CMK (cell line): ENCODE measurements at places on chromosomes 6 and 20.

DNA sequence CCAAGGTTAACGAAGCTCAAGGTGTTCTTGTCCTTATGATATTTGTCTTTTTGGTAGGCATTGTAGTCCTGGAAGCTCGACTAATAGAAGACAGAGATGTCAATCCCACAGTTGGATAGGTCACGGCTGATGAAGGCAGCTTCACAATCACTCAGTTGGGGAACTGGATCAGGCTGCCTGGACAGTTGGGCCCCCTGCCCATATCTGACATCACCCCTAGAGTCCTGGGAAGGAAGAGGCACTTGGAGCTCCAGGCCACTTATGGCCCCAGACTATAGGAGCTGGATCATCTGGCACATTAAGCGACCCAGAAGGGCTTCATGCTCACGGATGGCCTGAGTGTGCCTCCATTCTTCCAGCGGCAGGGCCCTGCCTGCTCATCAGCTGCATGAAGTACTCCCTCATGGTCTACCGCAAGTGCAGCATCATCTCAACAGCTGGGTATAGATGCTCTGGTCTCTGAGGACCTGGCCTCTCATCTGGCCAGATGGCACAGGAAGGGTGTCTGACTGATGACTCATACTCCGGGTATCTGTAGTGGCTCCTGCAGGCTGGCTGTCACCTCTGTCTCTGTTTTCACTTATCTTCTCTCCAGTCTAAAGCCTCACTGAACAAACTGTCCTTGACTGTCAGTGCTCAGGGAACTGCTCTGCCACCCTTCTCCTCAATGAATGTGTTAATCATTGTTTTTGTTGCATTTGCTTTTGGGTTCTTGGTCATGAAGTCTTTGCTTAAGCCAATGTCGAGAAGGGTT is 29.2 kb upstream of the SSR1 start:
- DNase-seq, result no peak

GRCh38 chr6:150541576-150541975 is 58.1 kb upstream of the PLEKHG1 start:
- DNase-seq, result no peak

GRCh38 chr6:63094947-63095346 is 116.3 kb upstream of the FKBP1C start:
- no peak for DNase-seq

DNA sequence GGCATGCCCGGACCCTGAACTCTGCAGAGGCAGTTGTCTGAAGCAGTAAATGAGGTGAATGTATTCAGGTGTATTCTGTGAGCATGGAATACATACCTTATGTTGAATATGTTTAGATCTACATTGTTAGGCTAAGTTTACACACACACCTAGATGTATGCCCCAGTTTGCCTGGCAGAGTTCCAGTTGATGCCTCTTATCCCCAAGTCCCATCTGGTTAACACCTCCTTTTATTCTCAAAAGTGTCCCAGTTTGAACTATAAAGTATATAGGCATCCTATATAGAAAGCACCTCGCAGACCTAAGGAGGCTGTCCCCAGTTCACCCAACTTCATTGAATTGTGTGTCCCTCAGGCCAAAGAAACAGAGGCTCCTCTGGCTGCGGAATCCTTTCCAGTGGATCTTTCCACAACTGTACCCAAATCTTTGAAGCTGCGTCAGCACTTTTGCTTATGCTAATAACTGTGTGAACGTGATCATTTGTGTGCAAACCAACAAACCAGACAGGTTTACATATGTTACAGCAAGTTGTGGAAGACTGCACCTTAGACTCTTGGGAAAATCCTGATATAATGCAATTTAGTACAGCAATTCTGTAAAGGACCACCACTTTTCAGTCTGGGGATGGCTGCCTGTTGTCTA is 4.8 kb upstream of the DHX35 start:
- DNase-seq, result peak; percentile 8

- DNase-seq, result no peak
These were observed 18.8 kb upstream of the MAP1LC3A start for GRCh38 chr20:34539756-34540155.

DNA sequence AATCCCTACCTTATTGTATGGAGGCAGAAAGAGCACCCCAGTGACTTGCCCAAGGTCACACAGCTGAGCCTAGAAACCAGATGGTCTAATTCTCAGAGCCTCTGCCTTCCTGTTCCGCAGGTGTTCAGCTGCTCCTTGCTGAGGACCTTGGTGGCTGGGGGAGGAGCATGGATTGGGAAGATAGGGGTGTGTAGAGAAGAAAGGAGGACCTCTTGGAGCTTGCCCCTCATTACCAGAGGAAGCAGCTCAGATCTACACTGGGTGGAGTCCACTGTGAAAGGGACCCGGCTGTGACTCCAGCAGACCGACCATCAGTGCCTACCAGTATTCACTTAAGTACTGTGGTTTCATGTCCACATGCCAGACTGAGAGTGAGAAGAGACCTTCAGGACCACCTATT is 15.2 kb downstream of the FOXP4 start:
- peak; percentile 50 for DNase-seq

- no peak for DNase-seq
These were observed 413.0 kb downstream of the PREX1 start for GRCh38 chr20:48414786-48415185.

DNA sequence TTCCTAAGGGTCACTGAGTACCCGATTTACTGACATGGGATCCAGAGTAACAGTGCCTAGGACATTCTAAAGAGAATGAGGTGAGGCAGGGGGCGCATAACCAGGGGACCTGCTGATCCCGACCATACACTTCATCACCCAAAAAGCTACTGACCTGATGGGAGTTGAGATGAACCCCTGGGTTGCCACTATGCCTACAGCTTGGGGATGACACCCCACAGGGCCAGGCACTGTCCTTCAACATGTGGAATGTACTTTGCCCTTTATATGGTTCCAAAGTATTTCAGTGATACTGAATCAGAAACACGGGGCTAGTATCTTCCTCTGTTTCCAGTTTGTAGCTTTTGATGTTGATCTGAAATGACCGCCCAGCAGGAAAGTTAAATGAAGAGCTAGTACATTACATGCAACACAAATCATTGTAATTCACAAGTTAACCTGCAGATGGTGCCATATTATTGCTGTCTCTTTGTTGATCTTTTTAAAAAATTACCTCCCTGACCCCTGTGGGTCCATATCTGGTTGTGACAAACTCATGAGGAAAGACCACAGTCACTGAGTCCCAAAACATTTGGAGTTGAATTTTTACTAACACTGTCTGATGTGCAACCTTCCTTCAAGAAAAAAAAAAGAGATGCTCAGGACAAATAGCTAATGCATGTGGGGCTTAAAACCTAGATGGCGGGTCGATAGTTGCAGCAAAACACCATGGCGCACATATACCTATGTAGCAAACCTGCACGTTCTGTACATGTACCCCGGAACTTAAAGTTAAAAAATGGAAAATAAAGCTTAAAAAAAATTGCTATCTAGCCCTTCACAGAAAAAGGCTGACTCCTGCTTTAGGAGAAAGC is 42.7 kb upstream of the GCNT2 start:
- DNase-seq, result peak; percentile 17

DNA sequence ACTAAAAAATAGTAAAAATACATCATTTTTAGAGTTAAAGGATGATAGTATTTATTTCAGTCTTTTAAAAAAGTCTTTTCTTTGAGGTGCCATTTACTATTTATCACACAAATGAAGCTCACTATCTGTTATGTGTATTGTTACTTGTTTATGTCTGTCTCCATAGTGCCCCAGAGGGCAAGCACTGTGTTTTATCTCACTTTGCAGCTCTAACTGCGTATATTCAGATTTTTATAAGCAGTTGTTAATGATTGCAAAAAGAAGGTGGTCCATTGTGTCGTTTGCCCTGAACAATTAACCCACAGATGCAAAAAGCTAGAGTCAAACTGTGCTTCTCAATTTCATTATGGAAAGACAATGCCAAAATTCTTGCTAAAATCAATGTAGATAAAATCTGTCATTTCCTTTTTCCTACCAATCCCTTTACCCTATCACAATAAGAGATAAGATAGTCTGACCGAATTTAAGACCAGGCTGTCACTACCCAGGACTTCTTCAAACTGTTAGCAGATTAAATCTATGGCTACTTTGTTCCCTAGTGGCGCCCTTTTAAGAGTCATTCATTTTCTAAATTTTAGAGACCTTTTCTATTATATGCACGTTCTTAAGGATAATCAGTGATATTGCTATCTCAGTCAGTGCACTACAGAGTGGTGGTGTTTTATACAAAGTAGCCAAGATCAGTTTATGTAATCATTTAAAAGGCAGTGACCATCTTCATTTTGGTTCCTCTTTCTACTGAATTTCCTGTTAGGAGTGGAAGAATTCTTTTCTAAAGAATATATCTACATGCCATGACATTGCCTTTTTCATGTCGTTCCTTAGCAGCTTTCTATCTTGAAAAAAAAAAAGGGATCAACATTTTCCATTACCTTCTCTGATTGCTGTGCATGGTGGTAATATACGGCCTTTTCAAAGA is 133.1 kb upstream of the PRDM1 start:
- DNase-seq, result no peak

DNA sequence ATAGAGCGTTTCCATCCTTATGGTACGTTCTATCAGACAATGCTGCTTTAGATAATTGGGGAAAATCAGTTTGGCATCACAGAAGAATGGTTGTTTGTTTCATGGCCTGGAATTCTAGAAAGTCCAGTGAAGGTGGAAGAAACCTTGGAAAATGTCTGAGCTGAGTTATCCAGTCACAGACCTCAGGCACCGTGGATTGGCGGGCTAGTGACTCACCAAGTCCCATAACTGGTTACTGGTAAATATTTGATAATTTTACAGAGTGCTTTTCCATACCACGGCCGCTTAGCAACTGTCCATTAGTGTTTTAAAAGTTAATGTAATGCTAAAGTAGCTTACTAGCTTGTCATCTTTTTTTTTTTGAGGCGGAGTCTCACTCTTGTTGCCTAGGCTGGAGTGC is 99.4 kb downstream of the SLC35B3 start:
- DNase-seq, result no peak

DNA sequence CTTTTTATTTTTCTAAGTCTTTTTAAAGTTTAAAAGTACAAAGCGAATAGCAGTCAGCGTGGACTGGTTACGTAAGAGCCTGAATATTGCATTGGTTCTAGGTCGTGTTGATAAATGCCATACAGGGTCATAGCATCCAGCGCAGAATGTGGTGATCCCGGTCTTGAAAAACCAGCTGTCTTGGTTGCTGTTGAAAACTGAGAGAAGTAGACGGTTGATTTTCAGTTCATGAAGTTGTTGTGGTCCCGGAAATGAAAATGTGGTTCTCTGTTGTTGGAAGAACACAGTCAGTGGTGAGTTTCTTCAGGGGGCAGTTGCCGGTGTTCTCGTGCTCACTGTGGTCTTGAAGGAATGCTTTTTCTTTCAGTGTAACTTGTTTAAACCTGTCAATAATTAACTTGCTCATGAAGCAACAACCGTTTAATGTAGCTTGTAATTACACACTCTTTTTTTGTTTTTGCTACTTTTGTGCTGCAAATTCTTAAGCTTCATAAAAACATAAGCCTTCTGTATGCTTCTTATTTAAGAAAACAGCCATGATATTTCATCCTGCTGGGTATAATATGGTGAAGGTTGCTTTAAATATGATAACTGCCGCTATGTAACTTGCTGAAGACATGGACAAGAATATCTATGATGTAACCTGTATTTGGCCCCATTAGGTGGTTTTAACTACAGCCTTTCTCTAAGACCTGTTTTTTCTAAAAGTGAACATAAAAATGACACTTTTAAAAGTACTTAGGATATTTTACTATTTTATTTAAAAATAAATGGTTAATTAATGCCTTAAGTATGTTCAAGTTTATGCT is 64.8 kb upstream of the KIF25 start:
- DNase-seq, result no peak

GRCh38 chr6:139296927-139297326 is 5.1 kb upstream of the TXLNB start:
- DNase-seq, result no peak

- DNase-seq, result no peak
These were observed 105.7 kb downstream of the ASXL1 start for GRCh38 chr20:32463642-32464400.

DNA sequence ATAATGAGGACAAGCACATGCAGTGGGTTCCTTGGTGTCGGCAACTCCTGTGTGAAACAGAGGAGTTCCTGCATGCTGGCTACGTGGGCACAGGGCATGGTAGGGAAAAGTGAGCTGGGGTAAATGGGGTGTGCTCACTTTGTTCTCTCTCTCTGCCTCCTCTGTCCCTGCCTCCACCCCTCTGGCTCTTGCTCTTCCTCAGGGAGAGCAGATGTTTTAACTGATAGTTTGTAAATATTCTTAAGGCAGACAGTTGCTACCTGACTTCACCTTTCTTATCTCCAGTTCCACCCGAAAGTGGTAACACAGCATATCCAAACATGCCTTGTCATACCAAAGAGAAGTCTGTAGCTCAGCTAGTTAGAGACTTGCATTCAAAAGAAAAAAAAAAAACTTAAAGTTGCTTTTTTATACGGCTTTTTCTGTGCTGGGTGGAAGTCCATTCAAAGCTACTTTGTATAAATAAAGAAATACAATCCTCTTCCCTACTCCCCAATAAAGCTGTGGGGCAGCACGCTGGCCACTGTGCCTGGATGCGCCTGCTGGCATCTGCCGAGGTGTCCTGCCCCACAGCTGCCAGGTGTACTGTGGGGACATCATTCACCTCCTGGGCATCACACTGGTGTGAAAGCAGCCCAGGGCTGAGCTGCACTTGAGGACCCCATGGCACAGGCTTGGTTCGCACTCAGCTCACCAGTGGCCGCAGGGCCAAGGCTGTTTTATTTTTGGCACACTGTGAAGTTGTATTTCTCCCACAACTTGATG is 93.6 kb downstream of the FOXC1 start:
- peak; percentile 9 for DNase-seq

DNA sequence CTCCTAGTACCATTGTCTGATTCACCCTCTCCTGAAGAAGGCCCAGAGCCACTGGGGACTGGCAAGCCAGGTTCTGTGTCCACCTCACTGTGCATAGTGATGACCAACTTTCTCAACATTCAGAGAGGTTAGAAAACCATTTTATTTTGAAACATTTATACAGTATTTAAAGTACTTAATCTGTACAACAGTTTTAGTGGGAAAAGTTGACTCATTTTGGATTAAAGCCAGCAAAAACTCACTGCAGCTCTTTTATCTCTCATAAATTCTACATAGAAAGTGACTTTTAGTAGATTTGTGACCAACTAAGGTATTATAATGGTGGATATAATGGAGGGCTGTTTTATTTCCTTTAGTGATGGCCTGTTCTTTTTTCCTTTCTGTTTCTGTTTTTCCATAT is 9.7 kb downstream of the TULP4 start:
- no peak for DNase-seq

DNA sequence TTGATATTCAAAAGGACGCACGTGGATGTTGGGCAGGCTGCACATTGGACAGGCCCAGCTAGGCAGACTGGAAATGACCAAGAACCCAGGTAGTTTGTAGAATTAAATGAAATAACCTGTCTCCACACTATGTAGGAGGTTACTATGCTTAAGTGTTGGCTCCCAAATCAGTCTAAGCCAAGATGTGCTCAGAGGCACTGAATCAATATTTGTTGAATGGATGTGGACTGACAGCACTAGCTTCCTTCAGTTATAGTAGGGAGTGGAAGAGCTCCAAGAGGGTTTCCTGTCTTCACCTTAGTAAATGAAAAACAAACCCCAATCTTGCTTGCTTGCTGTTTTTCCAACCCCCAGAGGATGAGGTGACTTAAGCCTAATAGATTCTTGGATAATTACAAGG is 180.5 kb downstream of the JARID2 start:
- no peak for DNase-seq

- no peak for DNase-seq
These were observed 13.3 kb upstream of the FAXC start for GRCh38 chr6:99362678-99363268.

- DNase-seq, result no peak
These were observed 197.2 kb upstream of the IRAK1BP1 start for GRCh38 chr6:78670156-78670555.

- DNase-seq, result no peak
These were observed 104.9 kb upstream of the SLC22A23 start for GRCh38 chr6:3561725-3562124.

GRCh38 chr20:10902174-10902573 is 228.4 kb upstream of the JAG1 start:
- DNase-seq, result no peak
